ENCODE measurements at places on chromosomes 11 and 22.
A peak's percentile ranks its signal among the peaks of the same experiment; 100 is the strongest.

DNA sequence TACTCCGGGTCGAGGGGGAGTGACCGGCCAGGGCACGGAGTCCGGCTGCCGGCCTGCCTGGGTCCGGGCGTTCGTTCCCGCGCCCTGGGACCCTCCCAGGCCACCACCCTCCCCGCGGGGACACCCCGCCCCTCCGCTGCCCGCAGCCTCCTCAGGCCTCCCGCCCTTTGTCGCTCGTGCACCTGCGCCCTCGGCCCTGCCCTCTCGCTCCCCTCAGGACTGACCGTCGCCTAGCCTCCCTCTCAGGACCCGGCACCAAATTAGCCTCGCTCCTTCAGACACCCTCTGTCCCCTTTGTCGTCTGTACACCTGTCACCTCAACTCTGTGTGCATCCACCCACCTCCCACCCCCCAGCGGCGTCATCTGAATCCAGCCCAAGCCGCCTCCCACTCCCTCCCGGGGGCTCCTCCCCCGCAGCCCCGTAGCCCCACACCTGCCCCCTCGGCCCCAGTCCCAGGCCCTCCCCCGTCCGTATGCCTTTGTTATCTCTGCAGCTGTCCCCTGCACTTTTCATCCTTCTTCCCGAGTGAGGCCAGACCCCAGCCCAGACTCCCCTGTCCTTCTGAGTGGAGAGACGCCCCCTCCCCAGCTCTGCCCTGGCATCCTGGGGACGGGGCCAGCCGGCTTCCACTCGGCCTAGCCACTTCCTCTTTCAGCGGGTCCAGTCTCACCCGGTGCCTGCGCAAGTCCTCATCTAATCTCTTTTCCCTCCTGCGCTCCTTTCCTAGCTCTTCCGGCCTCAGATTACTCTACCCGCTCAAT lies 643 bp downstream of the TIGD3 start:
- peak; percentile 50 for DNase-seq

- DNase-seq, result no peak
Observed at GRCh38 chr22:32744176-32744959, 57.1 kb upstream of the TIMP3 start.

- no peak for DNase-seq
Observed at GRCh38 chr11:116317212-116317611, 455.6 kb downstream of the BUD13 start.

- DNase-seq, result no peak
Observed at GRCh38 chr11:80473562-80473961, 1032.7 kb upstream of the TENM4 start.

GRCh38 chr11:2221591-2221990 lies 48.8 kb downstream of the ASCL2 start:
- no peak for DNase-seq

All from COR-L47 (cell line).